ENCODE measurements at places on chromosomes 7 and 10.

DNA sequence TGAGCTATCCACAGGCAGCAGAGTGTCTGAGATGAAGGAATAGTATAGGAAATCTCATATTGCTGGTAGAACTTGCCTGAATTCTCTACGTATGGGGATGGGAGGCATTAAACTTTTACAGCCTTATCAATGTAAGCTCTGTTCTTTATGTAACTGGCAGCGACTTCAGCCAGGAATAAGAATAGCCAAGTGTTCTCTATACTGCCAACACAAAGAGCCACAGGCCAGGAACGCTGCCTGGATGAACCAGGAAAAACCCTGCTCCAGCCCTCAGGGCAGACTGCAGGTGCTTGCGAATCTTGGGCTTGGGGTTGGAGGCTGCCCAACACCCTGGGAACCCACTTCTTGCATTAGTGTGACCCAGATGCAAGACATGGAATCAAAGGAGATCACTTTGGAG lies 6.1 kb upstream of the OLAH start:
- DNase-seq = no peak

DNA sequence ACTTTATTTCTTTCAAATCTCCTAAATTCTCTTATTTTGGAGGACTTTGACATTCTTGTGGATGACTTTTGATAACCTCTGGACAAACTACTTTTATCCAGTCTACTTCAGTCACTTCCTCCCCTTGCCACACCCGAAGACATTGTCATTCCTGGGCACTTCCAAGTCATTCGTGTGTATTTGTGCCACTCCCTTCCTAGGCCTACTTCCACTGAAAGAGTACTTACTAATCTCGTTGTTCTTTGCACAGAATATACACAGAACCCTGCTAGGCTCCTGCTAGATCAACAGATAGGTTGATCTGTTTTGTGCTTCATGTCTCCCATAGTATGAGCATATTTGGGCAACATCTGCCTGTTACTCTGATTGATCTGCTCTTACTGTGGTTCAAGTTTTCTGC lies 355.4 kb downstream of the HGF start:
- no peak for DNase-seq

GRCh38 chr7:128755075-128755818 lies 16.1 kb downstream of the CALU start:
- no peak for DNase-seq

DNA sequence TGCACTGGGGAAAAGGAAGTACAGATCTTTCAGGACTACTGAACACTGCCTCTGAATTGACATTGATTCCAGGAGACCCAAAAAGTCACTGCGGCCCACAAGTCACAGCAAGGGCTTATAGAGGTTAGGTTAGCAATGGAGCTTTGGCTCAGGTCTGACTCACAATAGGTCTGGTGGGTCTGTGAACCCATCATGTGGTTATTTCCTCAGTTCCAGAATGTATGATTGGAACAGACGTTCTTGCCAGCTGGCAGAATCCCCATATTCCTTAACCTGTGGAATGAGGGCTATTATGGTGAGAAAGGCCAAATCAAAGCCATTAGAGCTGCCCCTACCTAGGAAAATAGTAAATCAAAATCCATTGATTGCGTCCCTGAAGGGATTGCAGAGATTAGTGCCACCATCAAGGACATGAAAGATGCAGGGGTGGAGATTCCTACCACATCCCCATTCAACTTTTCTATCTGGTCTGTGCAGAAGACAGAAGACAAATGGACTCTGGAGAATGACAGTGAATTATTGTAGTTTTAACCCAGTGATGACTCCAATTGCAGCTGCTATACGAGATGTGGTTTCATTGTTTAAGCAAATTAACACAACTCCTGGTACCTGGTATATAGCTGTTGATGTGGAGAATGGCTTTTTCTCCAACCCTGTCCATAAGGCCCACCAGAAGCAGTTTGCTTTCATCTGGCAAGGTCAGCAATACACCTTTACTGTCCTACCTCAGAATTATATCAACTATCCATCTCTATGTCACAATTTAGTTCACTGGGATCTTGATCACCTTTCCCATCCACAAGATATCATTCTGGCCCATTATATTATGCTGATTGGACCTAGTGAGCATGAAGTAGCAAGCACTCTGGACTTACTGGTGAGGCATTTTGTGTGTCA lies 44.5 kb upstream of the PIK3CG start:
- no peak for DNase-seq

DNA sequence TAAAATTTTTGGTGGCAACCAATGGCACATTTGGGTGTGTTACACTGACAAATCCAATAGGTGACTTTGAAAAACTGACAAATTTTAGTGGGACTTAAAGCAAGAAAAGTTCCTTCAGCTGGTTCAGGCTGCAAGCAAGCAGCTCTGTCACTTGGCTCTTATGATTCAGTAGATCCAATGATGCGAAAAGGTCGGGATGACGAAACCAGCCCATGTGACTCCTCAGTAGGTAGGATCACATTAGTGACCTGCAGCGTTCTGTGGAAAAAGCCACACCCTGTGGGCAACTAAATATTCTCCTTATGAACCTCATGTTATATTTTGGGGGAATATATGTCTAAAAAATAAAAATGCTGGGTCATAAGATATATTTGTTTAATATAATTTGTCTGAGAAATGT lies 13.3 kb upstream of the TSGA13 start:
- DNase-seq = no peak

GRCh38 chr7:84387595-84387994 lies 193.0 kb upstream of the SEMA3A start:
- no peak for DNase-seq

- DNase-seq = no peak
Observed at GRCh38 chr7:15430911-15431310, 130.9 kb downstream of the AGMO start.

GRCh38 chr10:77287647-77288120 lies 349.9 kb downstream of the KCNMA1 start:
- peak; percentile 73 for DNase-seq

- DNase-seq = no peak
Observed at GRCh38 chr10:70820976-70821750, 5.4 kb downstream of the SGPL1 start.

DNA sequence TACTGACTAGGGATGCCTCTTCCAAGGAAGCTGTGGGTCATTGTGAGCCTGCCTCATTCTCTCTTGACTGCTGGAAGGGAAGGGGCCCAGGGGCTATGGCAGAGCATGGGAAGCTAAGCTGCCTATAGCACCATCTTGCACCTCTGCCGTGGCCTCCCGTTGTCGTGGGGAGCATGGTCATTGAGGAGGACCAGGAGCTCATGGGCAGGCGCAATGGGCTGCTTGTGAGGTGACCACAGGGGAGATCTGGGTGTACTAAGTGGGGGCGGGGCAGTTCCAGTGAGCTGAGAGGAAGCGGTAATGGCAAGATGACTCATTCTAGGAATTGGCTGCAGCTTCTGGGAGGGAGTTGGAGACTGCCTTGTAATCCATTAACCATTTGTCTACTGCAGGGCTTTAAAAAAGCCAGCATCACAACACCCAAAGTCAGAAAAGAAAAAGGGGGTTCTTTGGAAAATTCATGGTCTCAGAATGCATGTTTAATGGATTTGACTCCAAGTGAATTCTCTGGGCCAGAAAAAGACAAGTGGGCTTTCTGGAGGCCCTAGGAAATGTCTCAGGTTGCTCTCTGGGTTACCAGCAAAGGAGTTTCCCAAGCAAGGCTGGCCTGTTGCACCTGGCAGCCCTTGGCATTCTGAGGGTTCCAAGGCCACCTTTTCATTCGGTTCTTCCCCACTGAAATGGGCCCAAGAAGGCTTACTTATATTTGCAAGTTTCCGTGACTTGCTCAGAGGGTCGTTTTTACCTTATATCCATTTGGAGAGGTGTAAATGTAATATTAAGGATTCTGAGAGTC lies 3.6 kb downstream of the DUSP5 start:
- DNase-seq = peak; percentile 31

DNA sequence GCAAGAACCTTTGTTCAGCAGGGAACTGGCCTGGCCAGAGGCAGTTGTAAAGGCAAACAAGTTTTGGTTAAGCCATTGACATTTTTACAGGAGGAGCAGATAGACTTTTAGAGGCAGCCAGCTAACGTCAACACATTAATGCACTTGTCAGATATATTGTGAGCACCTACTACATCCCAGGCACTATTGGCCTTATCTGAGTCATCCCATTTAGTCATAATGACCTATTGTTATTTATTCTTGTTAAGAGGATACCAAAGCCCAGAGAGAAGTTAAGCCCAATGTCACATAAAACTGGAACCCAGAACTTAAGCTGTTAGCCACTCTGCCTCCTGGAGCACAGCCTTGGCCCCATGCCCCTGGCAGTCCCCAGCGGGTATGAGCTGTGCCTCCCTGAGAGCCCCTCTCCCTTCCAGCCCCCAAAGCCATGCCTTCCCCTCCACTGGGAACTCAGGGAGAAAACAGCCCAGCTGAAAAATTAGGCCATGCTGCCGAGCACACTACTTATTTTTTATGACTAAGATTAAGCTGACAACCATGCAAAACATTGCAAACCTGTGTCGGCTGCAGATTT lies 32.7 kb upstream of the TRIM8 start:
- DNase-seq = no peak

- DNase-seq = no peak
Observed at GRCh38 chr7:25849500-25850184, 302.4 kb upstream of the NFE2L3 start.

GRCh38 chr7:132576721-132577085 lies 433 bp upstream of the PLXNA4 start:
- no peak for DNase-seq

DNA sequence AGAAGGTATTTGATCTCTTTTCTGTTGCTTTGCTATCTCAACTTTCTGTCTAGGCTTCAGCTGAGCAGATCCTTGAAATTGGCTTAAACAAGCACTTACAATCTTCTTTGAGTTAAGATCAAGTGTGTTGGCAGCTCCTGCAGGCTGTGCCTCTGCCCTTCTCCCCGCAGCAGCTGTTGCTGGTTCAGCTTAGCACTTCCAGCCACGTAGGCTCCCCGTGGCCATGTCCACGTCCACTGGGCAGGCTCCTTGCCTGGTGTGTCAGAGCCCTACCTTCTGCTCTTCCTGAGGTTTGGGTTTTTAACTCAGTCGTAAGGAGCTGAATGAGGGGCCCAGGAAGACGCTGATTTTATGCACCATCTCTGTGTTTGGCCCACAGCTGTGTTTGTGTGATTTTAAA lies 47.2 kb downstream of the CAMK1D start:
- DNase-seq = no peak

GRCh38 chr7:36440880-36441279 lies 51.2 kb downstream of the ANLN start:
- no peak for DNase-seq

DNA sequence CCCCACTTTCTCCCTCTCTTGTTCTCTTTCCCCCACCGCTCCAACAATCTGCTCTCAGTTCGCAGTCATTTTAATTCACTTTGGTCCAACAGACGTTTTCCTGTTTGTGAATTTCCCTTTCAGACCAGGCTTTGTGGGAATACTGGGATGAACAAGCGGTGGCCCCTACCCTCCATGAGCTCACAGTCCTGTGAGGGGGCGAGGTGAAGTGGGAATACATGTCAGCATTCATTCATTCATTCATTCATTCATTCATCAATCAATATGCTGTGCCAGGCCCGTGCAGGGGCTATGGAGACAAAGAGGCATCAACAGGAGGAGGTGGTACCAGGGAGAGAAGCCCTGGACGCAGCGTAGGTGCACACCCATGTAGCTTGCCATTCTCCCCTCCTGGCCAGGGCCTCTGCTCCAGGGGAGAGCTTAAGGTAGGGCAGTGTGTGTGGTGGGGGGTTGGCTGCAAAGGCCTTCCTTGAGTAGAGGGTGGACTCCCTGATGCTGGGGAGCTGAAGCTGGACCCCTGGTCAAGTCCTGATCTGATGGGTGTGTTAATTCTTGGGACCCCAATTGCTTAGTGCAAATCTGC lies 16.1 kb downstream of the PRF1 start:
- no peak for DNase-seq

DNA sequence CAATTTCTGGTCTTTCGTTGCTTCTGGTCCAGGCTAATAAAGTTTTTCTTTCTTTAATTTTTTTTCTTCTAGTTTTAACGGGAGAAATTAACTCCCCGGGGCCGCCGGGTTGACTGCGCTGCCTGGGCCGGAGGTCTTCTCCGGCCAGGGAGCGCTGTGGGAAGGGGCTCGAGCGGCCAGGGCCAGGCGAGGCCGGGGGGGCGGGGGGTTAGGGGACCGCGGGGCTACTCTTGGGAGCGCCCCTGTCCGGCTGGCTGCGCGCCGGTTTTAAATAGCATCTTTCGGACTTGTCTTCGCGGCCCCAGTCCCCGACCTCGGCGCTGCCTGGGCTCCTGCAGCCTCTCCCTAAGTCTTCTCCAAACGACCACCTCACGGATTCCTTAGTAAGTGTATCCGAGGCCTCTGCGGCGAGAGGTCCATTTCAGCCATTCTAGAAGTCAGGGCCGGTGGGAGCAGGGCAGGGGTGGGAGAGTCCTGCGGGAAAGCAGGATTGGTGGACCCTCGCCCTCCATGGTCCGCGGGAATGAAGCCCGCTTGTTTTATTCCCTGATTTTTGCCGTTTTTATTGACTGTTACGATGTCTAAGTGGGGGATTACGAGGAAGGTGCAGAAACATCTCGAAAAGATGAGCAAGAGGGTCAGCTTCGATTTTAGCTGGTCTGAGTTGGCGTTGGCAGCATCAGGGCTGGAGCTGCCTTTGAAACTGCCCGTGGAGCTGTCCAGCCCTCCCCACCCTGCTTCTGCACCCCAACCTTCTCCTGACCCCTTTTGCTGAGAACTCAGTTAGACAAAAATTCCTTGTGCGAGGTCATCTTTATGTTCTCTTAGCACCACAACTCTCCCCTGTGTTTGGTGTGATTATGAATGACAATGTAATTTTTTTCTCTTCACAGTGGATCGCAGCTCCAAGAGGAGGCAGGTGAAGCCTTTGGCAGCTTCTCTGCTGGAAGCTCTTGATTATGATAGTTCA lies 555 bp downstream of the PHF14 start:
- DNase-seq = peak; percentile 53

DNA sequence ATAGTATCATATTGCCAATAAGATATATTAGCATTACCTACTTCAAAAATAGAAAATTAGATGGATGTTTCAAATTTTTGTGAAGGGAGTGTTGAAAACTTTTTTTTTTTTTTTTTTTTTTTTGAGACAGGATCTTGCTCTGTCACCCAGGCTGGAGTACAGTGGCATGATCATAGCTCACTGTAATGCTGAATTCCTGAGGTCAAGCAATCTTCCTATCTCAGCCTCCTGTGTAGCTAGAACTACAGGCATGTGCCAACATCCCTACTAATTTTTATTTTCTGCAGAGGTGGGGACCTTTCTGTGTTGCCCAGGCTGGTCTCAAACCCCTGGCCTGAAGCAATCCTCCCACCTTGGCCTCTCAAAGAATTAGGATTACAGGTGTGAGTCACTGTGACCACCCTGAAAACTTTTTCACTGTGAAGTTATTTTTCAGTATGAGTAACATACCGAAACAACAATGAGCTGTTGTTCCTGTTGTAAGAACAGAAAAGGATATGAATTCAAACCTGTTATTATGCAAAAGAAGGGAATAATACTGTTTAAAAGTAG lies 266.9 kb downstream of the NEBL start:
- DNase-seq = no peak

- DNase-seq = no peak
Observed at GRCh38 chr7:69600710-69601519, 2.6 kb downstream of the AUTS2 start.

DNA sequence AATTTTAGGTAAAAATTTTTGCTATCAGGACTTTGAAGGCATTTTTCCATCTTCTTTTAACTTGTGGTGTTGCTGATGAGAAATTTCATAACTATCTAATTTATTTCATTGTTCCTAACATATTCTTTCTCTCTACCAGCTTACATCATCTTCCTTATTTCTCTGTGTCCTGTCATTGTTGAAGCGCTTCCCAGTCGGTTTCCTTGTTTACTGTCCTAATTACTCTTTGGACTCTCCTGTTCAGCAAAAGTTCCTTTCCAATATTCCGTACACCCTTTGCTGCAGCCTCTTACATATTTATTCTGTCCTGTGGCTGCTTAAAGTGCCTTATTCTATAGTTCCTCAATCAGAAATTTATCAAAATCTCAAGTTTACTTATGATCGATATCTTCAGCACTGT lies 609.0 kb upstream of the FZD8 start:
- DNase-seq = no peak

All from NCI-H1417 (cell line).